ENCODE measurements at places on chromosomes 12 and 14.

- DNase-seq: no peak
Observed at GRCh38 chr12:4610481-4610880, 38.4 kb downstream of the AKAP3 start.

GRCh38 chr12:44795970-44796369, 80.1 kb downstream of the NELL2 start:
- DNase-seq: no peak

GRCh38 chr12:11534064-11534463, 115.4 kb upstream of the ETV6 start:
- DNase-seq: no peak

- no peak for DNase-seq
Observed at GRCh38 chr12:45655186-45655585, 74.3 kb upstream of the ARID2 start.

DNA sequence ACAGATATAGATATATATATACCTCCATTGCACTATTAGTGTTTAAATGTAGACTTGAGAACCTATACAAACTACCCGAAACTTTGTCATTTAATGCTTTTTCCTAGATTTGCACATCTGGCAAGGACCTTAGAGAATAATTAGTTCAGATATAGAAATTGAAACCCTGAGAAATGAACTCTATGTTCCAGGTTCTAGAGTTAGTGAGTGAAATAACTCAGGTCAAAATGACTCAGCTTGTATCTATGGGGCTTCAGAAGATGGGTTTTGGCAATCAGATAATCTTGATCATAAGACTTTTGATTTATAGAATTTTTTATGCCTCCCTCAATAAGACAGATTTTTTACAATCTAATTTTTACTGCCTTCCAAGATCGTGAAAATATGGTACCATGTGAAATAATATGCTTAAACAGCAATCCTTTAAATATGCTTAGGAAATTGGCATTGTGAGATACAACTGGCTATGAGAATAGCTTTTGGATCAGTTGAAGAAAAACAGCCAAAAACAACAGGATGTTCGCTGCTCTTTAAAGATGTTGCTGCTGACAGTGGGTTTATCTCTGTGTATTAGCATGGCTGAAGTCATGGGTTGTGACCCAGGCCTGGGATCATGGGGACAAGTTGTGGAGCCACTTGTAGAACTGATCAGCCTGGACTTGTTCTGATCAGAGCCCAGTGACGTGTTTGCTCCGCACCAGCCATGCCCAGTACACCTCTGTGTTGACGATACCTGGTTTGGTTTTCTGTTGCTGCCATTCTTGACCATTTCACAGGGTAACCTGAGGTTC, 63.6 kb downstream of the TTLL5 start:
- no peak for DNase-seq

DNA sequence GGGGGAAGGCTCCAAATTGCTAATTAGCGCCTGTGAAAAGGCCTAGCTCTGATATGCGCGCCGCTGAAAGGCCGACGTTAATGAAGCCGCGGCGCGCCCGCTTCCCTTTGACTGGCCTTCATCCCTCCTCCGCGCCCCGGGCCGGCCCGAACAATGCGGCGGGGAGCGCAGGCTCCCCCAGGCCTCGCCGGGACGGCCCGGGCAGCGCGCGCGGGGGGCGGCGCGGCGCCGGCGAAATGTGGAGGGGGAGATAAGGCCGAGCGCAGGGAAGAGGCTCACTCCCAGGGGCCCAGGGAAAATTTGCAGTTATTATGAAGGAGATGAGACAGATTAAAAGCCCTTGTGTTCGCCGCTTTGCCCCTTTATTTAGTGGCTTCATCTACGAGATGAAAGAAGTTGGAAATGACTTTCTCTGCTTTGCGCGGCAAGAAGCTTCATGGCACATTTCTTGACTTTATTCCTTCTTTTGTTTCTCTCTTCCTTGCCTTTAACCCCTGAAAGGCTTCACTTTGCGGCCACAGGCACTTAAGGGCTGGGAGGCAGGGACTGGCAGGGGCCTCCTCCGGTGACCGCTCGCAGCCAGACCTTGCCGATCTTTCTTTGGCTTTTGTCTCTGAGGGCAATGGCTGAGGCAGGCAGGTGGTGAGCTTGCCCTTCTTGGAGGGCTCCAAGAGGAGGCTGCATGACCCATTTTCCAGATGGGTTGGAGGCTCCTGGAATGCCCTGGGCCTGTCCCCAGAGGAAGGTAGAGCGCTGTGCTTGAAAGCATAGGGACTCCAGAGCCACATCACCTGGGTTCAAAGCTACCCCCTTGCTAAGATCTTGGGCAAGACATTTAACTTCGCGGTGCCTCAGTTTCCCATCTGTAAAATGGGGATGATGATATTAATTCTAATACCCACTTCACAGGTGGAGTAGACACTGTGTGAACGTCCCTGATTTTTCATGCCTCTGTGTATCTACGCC, 12.7 kb upstream of the GPATCH2L start:
- peak; percentile 61 for DNase-seq
